Activated CD4-positive, alpha-beta T cell treated with anti-CD3 and anti-CD28 coated beads for 4 hours (primary cell): ENCODE measurements at places on chromosomes 1 and 21.

GRCh38 chr1:25064465-25065240, 134.6 kb upstream of the RUNX3 start:
- DNase-seq, result no peak

- no peak for DNase-seq
Observed at GRCh38 chr1:213057264-213058059, 6.4 kb downstream of the RPS6KC1 start.

DNA sequence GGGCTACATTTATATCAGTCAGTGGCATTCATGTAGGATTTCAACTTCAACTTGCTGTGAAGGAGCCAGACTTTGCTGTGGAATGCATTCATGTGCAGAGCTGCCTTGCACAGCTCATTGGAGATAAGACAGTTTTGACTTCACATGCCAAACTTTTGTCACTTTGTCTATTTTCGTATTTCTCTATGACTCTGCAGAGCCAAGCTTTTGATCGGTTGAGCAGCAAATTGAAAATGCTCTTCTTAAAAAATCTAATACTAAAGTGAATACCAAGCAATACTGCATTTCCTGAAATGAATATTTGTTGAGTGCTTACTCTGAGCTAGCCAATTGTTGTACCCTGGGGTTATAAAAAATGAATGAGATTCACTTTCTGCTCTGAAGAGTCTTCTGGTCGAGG, 388.7 kb downstream of the ST6GALNAC3 start:
- DNase-seq, result no peak

- DNase-seq, result peak; percentile 75
Observed at GRCh38 chr1:21324368-21325141, 34.3 kb upstream of the ECE1 start.

GRCh38 chr1:77889671-77890070, 1.2 kb downstream of the NEXN start:
- no peak for DNase-seq

DNA sequence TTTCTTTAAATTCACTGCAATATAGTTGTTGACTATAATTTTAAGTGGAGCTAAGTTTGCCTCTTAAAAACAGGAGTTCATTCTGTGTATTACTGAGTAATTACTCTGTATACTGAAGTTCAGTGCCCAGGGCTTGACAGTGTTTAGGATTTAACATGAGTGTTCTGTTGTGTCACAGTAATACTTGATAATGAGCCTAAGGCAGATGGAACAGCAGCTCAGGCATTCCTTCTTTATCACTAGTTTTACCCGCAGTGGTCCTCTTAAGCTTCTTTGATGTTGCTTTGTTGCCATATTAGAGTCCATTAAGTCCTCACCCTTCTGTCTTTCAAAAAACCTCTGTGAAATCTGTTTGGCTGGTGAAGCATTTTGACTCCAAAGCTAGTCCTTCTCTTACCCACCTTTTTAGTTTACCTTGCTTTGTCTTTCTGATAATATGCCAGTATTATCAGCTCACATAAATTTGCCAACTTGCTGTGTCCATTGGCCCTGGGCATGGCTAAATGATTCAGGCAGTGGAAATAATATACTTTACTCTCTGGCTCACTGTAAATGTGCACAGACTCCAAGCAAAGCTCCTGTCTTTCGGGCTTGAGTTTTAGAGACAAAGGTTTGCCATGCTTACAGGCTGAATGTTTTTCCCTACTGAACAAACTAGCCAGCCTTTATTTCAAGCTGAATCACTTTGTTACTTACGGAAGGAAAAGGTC, 17.7 kb downstream of the HIPK1 start:
- no peak for DNase-seq

- no peak for DNase-seq
Observed at GRCh38 chr1:91148641-91149069, 126.8 kb upstream of the ZNF644 start.

DNA sequence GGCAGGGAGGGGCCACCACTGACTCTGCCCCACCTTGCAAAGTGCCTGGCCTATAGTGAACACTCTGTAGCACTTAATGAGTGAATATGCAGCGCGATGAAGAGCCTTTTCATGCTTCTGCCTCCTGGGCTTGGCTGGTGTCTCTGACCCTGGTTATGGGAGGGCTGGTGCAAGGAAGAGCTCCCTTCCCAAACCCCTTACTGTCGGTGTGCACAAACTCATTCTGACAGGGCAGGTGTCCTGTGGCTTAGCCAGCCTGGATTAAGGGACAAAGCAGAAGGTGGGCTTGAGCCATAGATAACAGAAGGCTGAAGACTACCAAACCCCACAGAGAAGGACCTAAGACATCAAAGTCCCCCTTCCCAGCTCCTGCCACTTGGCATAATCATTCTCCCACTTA, 2.0 kb upstream of the NCMAP start:
- DNase-seq, result no peak

DNA sequence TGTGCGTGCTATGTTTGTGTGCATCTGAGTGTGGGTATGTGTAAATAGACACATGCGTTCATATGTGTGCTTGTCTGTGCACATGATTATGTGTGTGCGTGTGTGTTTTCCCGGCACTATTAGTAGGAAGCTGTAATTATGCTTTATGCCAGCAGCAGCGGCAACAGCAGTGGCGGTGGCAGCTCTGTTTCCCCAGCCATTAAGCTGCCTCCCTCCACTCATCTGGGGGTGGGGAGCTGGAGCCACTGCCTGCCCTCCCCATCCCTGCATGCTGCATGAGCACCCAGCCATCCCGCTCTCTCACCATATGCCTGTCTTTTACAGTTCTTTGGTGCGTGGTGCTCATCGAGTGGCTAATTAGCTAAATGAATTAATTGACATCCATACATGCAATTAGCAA, 30.5 kb upstream of the ACOT11 start:
- DNase-seq, result no peak

DNA sequence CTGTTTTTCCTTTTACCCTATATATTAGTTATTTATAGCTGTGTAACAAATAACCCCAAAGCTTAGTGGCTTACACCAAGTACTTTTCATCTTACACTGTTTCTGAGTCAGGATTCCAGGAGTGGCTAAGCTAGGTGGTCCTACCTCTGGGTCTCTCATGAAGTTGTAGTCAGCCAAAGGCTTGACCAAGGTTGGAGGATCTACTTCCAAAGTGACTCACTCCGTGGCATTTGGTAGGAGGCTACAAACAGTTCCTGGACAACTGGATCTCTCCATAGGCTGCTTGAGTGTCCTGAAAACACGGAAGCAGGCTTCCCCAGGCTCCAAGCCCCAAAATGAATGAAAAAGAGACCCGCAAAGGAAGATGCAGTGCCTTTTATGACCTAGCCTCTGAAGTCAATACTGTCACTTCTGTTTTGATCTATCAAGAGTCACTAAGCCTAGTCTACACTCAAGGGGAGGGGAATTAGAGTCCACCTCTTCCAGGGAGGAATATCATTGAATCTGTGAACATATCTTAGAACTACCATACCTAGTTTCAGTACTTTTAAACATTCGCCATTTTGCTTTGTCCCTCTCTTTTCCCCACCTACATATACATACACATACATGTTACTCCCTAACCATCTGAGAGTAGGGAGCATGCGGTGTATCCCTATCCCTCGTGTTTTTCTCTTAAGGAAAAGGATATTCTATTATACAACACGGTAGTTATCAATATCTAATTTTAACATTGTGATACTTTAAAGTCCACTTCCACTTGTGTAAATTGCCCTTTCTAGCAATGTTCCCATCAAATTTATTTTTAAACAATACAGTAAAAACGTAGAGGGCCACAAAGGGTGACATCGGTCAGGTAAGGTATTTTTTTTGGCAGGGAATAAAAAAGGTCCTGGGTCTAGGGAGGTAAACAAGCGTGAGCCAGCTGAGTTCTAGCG, 67.2 kb downstream of the SLC35A3 start:
- no peak for DNase-seq

DNA sequence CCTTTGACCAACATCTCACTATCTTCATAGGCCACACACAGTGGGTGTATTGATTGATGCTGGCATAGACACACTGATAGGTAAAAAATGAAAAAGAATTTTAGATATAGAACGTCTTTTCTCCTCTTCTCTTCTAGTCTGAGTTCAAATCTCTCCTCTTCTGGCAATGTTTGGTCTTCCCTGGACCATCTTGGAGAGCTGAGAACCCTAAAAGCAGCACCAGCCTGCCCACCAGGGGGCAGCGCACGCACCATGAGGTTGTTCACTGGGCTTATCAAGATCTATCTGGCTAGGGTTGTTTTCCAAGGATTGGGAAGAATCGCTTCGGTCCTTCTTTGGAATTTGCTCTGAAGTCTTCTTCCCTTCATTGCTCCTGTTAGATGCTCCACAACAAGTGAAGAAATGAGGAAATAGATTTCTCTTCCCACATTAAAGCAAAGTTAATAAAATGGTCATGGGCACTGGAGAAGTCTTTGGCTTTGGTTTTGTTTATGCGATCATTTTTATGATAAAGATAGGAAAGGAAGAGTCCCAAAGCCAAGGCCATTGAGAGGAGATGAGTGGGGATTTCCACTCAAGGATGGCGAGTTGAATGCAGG, 104.0 kb upstream of the OLIG2 start:
- DNase-seq, result peak; percentile 20
